Kidney epithelial cell (primary cell): ENCODE measurements at places on chromosomes 5 and 9. TPM values are rescaled to one million over a fixed set of nuclear protein-coding genes. Genes with fewer than 3 reads are reported as not detected.

GRCh38 chr5:113237893-113238292, 196.9 kb downstream of the TSSK1B start:
- DNase-seq = no peak

GRCh38 chr9:137226338-137227053, 806 bp upstream of the RNF224 start:
- no peak for DNase-seq

- no peak for DNase-seq
Observed at GRCh38 chr9:132990781-132991180, 12.3 kb downstream of the GFI1B start.

DNA sequence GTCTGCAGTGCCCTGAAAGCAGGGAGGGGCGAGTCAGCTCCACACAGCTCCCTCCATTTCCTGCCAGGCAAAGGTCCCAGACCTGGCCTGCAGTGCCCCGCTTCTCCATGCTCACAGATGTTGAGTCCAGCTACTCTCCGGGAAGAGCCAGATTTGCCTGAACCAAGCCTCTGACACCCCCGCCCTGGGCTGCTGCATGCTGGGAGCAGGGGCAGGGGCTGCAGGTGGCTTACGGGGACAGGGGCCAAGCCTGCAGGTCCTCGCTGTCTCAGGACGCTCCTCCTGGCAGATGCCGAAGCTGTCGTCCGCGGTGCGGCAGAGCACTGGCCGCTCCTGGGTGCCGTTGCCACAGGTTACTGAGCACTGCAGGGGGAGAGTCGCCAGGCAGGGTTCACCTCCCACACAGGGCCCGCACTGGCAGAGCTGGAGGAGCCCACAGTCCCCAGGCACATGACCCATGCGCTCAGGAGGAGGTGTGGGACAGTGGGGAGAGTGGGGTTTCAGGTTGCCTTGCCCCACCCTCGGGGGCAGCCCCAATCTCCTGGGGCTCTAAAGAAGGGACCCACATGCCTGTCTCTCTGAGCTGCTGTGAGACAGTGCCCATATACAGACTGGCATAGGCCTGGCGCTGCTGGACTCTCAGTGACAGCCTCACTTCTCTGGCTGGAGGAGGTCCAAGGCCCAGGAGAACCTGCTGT, 62.4 kb downstream of the ZNF354C start:
- DNase-seq = no peak

DNA sequence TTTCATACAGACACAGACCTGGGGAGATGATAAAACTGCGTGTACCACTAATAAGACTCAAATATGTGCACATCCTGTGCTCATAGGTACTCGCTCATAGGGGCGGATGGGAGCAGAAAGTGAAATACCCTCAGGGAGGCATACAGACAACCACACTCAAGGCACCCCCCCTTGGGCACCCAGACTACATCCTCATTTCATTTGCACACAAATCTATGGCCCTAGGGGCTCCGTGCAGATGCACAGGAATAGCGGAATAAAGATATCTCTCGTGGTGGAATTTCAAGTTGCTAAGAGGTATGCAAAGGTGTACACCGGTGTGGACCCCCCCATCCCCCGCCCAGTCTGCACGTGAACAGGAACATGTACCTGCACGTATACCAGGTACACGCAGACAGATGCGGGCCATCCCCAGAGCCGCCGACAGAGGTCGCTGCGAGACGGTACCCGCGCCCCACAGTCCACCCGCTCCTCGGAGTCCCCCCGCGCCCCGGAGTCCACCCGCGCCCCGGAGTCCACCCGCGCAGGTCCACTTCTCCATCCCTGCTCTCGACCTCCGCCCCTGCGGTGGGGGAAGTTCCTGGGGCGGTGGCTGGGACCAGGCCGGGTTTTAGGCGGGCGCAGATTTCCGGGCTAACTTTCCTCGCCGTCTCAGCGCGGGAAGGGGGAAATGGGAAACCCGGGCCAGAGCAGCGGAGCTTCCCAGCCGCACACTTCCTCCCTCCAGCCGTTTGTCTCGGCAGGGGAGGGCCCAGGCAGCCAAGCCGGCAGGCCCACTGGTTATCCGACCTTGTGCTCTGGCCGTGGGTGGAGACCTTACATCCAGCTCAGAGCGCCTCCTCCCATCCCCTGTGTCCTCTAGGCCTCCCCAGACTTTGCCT, 1.0 kb upstream of the IL12B start:
- no peak for DNase-seq

DNA sequence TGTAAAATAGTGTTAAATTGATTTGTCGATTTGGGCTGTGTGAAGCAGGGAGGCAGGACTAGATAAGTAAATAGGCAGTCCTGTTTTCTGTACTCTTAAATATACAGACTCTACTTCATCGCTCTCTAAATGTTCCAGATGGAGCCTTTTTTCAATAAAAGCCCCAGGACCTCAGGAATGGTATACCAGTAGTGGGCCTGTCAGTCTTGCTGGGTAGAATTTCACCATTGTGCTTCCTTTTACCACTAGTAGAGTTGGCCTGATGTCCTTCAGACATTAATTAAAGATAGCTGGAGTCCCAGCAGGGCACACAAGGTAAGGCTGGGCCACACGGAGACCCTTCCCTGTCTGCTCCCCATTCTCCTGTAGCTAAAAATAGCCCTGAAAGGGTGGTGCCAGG, 6.0 kb downstream of the SNX18 start:
- no peak for DNase-seq

GRCh38 chr9:396396-396795, 181.7 kb downstream of the DOCK8 start:
- no peak for DNase-seq

GRCh38 chr9:137299203-137299565, 2.9 kb downstream of the NRARP start:
- DNase-seq = no peak

GRCh38 chr5:55904152-55904551, 53.0 kb downstream of the IL31RA start:
- no peak for DNase-seq

DNA sequence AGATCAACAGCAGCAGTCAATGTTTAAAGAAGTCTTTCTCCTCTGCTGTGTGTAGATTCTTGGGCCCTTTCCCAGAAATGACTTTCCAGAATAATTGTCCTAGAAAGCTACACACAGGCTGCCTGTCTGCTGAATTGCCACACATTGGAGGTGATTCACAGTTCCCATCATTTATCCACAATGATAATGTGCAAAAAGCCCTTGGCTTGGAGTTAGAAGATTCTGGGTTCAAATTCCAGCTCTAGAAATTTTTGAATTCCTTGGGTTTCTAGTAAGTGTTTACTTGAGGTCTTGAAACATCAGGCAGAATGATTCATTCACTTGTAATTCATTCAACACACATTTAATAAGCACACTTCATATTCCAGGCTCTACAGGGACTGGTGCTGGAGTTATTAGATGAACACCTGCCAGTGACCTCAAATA, 28.6 kb upstream of the EPB41L4B start:
- peak; percentile 45 for DNase-seq

DNA sequence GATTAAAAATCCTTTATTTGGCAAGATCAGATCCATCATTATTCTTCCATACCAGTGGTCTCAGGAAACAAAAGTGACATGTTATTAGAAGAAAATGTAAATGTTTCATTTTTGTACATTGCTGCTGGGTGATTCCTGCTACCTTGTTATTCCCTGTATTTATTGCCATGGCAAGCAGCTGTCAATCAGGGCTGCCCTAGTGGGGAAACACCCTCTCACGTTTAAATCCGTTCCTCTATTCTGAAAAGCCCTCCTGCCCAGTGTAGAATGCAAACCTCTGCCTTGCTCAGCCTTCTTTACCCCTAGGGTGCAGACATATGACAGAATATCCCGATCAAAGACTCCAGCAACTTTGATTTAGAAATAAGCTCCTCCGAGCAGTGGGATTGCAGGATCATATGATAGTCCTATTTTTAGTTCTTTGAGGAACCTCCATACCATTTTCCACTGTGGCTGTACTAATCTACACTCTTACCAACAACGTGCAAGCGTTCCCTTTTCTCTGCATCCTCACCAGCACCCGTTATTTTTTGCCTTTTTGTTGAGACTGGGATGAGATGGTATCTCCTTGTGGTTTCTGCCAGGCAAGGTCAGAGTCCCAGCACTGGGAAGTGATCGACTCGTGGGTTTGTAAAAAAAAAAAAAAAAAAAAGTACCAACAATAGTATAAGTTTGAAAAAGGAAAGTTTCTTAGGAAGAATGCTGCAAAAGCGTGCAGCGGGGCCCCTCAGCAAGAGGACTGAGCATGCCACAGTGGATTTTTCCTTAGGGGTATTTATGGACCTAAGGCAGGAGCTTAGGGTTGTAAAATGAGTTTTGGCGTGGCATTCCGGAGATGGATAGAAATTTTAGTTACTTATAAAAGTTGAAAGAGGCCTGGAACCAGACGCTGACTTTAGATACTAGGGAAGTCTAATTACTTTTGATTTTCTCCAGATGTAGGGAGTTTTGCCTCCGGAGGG, 66.7 kb downstream of the HRH2 start:
- DNase-seq = no peak

GRCh38 chr9:123662057-123662776, 267.7 kb downstream of the DENND1A start:
- DNase-seq = no peak

DNA sequence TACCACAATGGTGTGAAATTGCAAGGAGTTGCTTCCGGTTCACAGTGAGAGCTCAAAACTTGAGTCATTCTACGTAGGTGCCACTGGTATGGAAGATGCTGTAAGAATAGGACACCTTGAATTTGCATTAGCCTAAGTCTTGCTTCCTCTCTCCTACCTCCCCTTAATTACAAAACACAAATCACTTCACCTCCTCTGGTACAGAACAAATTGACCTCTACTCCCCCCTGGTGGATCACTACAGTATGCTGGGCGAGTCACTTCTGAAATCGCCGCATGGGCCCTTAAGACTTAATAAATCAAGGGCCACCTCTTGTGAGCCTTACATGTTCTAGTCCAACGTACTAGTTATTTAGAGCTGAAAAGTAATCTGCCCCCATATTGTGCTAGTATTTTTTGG, 145.3 kb upstream of the SMARCA2 start:
- no peak for DNase-seq

DNA sequence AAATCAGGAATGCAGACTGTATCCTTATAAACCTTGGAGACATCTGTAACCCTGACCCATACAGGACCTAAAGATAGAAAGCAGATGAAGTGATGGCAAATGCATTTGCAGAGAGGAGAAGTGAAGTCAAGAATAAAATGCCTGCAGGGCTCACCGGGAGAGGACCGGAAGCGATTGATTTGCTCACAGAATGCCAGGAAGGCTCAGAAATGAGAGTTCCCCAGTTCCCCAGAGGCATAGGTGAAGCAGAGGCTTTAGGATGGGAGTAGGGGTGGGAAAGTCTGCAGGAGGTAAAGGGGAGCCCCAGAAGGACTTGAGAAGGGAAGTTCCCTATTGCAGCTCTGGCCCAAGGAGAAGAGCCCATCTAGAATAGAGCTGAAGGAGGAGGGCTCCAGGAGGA, 63.9 kb upstream of the TNFAIP8 start:
- no peak for DNase-seq

DNA sequence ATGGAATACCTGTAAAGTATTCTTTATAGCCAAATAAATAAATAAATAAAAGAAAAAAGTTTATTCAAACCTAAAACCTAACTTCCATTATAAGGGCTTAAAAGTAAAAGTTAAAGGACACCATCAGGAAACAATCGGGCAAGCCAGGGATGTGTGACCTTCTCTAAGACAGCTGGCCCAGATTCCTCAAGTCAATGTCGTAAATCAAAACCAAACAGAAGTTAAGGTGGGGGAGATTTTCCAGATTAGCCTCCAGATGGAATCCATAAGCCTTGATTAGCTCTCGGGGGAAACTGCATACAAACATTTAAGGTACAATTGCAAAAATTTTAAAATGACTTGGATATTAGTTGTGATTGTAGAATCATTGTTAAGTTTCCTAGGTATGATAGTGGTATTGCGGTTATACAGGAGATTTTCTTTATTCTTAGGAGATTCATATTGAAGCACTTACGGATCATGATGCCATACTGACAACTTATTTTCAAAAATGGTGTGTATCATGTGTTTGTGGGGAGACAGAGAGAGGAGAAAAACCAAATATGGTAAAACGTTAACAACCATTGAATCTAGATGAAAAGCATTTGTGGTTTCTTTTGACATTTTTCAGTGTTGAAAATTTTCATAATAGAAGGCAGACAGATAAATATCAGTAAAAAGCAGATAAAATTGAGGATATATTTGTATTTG, 21.5 kb upstream of the MGAT1 start:
- no peak for DNase-seq

LSM11 gene
- 3.1 and 3.9 TPM in 2 replicates for total RNA-seq

ENTPD2 gene
- total RNA-seq = 0.21 TPM in 1 of 2 replicates, not detected in the other

NR5A1 gene
- total RNA-seq = not detected in 2 replicates

CCDC152 gene
- 0.68 and 0.96 TPM in 2 replicates for total RNA-seq

SPATA6L gene
- 1.3 and 2.5 TPM in 2 replicates for total RNA-seq

DIPK1B gene
- 17.1 and 27.0 TPM in 2 replicates for total RNA-seq
